Stimulated activated CD8-positive, alpha-beta memory T cell treated with anti-CD3 and anti-CD28 coated beads, Interleukin-4, amount 100 ng/mL, for 4 hours (primary cell): ENCODE measurements at places on chromosomes 4 and X.

DNA sequence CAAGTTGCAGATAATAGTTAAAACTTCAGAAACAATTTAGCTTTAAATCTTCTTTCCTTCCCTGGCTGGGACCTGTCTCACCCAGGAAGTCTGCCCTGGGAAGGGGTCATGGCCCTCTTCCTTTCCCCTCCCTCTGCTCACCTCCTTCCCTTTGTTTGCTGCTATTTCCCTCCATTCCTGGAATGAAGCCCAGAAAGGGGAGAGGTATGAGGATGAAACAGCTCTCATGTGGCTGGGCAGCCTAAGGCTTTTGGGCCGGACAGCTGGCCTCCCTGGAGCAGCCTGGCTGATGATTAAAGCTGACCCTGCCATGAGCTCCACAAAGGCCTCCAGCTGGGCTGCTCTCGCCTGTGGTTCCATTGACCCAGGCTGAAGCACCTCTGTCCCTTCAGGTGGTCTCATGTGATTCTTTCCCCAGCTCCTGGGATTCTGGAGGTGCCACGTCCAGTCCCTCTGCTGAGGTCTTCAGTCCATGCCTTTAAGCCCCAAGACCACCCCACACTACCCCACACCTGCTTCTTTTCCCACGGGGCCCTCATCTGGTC lies 202.1 kb downstream of the PTTG2 start:
- no peak for DNase-seq

DNA sequence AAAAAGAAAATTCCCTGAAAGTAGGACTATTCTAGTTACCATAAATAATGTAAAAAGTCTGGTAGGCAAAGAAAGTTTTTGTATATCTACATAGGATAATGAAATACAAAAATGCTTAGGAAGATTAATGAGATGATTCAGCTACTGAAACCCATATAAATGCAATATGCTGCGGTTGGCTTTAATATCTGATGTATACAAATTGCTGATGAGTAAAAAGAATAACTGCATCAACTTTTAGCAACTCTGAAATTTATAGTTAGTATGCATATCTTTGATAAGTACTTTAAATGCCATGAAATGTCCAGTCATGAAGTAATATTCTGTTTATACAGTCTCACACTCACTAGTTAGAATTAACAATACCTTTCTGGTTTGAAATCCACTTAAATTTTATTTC lies 404.8 kb downstream of the TLL1 start:
- no peak for DNase-seq

DNA sequence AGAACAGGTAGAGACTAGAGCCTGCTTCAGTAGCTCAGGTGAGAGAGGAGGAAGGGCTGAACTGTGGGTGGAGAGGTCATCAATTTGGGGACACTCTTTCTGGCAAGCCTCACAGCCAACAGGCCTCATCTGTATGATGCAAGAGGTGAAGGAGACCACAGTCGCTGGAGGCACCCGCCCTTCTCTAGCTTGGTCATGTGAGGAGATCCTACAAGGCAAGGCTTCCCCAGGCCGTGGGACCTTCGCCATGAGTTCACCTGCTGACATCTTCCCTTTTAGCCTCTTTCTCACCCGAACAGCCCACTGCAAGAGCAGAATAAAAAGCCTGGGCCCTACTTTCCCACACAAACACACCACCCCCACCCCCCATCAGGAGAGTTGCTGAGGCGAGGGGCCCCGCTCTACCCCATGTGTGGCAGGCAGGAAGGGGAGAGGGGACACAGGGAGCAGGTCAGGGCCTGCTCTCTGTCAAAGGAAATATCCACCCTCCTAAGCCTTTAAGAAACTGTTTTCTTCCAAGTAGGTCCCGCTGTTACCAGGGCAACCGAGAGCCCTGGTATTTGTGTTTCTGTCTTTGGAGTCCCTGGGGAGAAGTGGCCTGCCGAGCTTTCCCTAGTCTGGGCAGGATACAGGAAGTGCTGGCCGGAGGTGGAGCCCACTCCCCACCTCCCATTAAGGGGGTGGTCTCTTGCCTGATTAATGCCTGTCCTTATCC lies 8.1 kb downstream of the RTL5 start:
- no peak for DNase-seq

DNA sequence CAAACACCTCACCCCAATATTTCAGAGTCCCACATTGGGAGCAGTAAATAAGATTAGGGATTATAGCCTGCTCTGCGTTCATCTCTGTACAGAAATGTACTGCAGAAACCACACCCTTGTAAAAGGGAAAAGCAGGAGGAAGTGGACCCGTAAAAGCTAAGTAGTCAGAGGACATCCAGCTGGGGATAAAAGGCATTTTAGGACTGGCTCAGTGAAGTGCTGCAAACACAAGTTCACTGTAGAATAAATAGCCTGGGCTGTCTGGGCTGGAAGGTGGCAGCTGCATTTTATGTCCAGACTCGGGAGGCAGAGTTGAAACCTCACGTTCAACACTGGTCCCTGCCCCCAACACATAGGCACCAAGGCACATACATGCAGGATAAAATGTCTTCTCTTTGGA lies 178.7 kb upstream of the FAT1 start:
- DNase-seq, result no peak

DNA sequence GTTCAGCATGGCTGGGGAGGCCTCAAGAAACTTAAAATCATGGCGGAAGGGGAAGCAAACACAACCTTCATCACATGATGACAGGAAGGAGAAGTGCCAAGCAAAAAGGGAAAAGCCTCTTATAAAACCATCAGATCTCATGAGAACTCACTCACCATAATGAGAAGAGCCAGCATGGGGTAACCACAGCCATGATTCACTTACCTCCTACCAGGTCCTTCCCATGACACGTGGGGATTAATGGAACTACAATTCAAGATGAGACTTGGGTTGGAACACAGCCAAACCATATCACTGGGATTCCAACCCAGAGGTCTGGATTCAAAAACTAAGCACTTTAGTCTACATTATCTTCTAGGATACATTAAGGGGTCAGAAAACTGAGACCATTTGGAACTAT lies 609.6 kb upstream of the SPANXN1 start:
- no peak for DNase-seq

- DNase-seq, result no peak
These were observed 14.5 kb downstream of the CYP2U1 start for GRCh38 chr4:107945809-107946208.

DNA sequence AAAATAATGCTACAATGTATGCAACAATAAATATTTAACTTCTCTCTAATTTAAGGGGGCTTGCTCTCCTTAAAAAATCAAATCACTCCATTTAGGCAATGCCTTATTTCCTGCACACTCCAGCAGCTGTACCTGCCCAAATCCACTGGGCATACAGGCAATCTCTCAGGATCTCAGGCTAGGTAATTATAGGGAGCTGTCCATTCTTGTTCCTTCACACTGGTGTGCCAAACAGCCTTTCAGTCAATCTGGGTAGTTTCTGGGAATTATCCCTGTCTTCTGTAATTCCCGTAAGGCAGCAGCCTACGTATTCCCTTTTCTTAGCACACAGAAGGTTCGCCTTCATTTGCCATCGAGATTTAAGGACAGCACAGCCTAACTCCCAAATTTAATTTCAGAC lies 922.6 kb upstream of the SLIT2 start:
- DNase-seq, result no peak

DNA sequence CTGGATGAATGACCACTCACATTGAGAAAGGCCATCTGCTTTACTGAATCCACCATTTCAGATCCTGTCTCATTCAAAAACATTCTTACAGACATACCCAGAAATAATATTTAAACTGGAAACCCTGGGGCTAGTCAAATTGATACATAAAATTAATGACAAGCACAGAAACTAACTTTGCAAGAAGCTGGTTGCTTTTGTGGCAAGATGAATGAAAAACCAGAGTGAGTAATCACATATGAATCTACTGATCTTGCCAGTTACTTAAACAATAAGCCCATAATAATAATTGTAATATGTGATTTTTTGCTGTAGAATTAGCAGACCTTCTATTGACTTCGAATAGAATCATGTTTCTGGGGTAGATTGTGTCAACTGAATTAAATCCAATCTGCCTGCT lies 235.1 kb downstream of the PPARGC1A start:
- DNase-seq, result no peak

GRCh38 chr4:110609044-110609750 lies 13.7 kb downstream of the PITX2 start:
- no peak for DNase-seq

DNA sequence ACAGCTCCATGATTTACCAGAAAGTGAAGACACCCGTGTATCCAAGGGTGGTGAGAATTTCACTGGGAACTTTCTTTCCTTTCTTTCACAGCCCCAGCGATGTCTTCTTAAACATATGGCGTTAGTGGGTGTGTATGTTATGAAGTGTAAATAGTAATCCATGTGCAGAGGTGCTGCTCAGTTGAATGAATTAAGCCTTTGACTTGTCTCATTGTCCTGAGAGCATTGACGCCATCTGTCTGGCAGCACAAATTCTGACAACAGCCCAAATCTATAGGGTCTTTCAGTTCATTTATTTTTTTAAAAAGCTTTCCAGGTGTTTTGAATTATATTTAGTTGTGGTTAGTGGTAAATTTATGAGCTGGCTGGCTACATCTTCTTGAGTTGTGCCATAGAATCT lies 69.4 kb downstream of the CLCN5 start:
- DNase-seq, result no peak

GRCh38 chrX:68894513-68895340 lies 65.9 kb downstream of the EFNB1 start:
- no peak for DNase-seq

DNA sequence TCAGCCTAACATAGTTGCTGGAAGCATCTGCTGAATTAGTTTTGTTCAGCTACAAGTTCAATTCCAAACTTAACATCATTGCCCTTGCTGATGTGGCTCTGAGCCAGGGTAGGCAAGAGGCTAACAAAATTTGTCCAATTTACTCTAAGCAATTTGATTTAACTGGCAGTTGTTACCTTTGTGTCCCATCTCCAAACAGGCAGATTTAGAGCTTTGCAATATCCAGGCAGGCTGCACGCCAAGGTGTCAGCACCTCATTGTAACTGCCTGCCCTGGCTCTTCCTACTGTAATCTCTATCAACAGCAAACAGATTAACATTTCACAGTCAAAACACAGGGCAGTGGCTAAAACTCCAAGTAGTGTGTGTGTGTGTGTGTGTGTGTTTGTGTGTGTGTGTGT lies 2070.6 kb downstream of the PCDH7 start:
- no peak for DNase-seq

DNA sequence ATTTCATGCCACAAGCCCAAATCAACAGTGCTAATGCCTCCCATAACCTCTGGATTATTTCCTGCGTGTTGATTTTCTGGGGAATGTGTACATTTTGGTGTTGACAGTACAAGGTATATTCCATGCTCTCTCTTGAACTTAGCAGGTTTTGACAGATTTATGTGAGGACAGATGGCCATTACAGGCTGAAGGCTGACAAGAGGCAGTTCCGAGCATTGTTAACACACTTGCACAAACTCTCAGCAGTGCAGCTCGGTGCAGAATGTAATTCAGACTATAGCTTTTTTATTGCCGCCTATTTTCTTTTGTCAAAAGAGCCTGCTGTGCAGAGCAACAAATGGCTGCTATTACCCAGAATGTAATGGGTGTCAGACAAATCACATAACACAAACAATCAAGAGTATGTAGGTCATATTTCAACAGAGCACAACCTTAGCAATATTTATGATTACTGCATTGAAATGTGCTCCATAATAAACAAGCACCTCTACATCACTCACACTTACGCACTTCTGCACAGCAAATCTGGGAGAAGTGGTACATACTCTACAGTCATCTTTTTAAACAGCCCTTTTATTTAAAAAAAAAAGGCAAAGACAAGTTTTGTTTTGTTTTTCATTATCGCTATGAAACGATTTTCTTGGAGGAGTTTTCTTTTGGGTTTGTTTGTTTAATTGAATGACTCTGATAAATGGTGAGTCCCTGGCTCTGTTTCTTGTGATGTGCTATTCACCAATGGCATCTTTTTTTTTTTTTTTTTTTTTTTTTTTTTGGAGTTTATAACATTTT lies 71.6 kb downstream of the PPARGC1A start:
- DNase-seq, result no peak

DNA sequence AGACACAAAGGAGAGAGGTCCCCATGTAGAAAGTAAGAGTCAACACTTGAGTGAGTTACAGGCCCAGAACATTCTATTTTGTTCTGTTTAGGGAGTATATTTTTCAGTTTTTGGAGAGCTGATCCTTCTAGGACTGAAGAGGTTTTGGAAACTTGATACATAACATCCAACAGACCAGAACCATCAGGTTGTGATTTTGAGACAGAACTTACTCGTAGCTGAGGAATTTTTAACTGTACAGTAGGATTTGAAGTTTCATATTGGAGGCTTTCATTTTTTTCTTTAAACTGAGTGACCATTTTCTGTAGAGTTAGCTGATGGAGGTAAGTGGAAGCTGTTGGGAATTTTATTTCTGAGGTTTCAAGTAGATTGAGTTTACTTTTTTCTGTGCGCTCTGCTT lies 73.3 kb downstream of the NCAPG start:
- DNase-seq, result no peak

- no peak for DNase-seq
These were observed 505.7 kb downstream of the PACRGL start for GRCh38 chr4:21205821-21206531.

DNA sequence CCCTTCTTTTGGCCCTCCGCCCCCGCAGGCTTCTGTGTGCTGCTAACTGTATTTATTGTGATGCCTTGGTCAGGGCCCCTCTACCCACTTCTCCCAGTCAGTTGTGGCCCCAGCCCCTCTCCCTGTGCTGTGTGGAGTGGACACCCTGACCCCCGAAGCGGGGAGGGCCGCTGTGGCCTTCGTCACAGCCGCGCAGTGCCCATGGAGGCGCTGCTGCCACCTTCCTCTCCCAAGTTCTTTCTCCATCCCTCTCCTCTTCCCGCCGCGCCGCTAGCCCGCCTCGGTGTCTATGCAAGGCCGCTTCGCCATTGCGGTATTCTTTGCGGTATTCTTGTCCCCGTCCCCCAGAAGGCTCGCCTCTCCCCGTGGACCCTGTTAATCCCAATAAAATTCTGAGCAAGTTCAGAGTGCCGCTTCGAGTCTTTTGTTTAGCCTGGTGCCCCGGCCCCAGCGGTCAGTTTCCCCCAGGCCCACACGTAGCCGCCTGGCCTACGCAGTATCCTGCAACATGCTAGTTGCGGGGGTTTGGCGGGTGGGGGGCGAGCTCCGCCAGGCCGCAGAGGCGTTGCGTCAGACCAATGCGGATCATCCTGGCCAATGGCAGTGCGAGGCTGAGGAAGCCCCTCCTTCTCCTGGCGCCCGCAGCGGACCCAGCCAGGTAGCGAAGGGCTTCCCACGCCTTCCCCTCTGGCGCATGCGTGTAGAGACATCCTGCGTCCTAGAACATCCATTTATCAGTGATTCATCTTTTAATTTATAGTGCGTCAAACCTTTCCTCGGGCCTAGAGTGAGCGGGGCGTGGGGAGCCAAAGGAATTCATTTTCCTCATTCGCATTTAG lies 5.6 kb upstream of the KANTR start:
- DNase-seq, result peak; percentile 47

DNA sequence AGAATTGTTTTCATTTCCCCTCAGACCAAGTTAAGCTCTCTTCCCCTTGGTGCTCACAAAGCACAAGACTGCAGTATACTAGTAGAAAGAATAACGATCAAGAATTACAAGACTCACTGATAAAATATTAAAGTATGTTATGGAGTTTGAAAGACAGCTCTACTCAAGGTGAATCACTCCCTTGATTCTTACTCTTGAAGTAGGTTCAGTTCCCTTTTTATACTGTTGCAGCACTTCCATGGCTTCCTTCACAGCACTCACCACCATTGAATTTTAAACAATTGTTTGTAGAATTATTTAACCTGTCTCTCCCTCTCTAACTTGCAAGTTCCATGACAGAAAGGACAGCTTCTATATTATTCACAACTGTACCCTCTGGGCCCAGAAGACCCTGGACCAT lies 42.2 kb downstream of the CASK start:
- no peak for DNase-seq
